D721Med (cell line): ENCODE measurements at places on chromosomes 13 and 19.

DNA sequence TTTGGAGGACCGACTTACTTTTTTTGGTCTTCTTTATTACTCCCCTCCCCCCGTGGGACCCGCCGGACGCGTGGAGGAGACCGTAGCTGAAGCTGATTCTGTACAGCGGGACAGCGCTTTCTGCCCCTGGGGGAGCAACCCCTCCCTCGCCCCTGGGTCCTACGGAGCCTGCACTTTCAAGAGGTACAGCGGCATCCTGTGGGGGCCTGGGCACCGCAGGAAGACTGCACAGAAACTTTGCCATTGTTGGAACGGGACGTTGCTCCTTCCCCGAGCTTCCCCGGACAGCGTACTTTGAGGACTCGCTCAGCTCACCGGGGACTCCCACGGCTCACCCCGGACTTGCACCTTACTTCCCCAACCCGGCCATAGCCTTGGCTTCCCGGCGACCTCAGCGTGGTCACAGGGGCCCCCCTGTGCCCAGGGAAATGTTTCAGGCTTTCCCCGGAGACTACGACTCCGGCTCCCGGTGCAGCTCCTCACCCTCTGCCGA lies 409 bp downstream of the FOSB start:
- DNase-seq = no peak

DNA sequence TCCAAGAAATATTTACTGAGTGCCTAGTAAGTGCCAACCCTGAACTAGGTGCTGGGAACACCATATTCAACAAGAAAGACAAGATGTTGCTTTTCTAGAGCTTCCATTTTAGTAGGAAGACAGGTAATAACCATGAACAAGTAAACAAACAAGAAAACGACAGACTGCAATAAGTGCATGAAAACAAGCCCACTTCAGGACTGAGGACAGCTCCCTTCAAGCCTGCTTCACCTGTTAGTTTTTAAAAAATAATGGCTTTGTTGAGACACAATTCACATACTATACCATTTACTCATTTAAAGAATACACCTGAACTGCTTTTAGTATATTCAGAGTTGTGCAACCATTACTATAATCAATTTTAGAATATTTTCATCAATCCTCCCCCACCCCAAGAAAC lies 30.4 kb downstream of the CYP4F22 start:
- no peak for DNase-seq

DNA sequence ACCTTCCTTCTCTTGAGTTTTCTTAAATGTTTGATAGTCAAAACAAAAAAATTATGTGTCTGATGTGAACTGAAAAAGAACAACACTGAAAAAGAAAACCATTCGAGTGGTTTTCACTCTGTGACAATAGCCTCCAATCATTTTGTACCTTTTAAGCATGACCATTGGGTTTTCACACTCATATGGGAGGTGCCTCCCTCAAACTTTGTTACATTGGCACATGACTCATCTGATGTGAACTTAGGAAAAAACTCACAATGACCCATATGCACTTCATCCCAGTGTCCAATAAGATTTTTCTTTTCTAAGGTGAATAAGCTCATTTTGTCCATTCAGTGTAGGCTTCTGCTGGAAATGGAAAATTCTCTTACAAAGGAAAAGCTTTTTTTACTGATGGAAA lies 66.6 kb upstream of the XPO4 start:
- DNase-seq = no peak

- DNase-seq = no peak
Measured at GRCh38 chr13:80717776-80718175, 376.9 kb upstream of the SPRY2 start.

DNA sequence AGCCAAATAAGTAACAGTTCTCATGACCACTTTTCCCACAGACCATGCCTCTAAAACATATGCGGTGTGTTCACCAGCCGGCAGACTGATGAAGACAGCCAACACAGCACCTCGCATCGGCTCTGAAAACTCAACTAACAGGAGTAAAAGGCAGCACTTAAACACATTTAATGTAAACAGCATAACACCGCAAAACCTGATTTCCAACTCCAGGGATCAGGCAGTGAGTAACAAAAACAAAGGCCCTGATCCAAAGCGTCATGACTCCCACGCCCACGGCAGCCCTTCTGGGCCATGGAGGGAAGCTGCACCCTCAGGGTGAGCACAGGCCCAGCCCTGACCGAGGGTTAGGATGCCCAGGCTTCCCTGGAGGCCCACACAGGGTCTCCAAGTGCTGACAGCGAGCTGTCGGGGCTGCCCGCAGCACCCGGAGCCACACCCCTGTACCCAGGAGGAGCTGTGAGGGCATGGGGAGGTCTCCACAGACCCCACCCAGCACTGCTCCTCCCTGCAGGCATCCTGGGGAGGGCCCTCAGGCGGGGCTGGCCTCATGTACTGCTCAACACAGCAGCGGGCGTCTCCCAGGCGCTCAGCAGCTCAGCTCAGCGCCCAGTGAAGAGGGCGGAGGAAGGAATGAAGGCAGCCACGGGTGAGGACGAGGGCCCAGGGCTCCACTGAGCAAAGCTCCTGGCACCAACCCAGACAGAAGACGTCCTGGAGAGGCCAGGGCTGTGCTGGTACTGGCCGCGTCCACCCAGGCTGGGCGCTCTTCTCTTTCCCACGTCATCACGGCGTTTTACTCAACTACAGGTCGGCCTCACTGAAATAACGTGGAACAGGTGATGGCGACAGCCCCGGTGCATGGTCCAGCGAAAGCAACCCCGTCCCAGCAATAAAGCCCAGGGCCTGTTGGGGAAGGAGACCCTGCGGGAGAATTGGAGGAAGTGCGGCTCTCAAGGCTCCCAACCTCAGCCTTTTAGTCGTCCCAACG lies 53.7 kb downstream of the RASA3 start:
- no peak for DNase-seq
